ENCODE measurements at places on chromosomes 6 and 20. TPM values are rescaled to one million over a fixed set of nuclear protein-coding genes. Genes with fewer than 3 reads are reported as not detected.

DNA sequence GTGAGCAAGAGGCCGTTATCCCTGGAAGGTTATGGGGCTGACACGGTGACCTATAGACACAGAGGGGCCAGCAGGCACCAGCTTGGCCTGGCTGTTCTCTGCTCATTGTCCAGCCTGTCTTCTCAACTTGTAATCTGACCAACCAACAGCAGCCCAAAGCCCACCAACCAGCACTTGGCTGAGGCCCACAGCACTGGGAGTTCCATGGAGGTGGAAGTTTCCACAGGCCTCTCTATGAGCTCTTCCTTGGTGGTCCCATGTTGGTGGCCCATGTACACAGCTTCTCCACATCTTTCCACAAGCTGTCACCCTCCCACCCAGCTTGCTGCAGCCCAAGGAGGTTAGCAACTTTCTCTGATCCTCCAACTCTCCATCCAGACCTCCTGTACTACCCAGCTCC is 56.2 kb upstream of the KLHL31 start:
- no peak for DNase-seq

GRCh38 chr6:32109114-32109764 is at the start of gene TNXB:
TNXB (minus strand) TSS chr6:32109338; CDS start chr6:32098198, 11,140 bp downstream.
- DNase-seq = no peak

DNA sequence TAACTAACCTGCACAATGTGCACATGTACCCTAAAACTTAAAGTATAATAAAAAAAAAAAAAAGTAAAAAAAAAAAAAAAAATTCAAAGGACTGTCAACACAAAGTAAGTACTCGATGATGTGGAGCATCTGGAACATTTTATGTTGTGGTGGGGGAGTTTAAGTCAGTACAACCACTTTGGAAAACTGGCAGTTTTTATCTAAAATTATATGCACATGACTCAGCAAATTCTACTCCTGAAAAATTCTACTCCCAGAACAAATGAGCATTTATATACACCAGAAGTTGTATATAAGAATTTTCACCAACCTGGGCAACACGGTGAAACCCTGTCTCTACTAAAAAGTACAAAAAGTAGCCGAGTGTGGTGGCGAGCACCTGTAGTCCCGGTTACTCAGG is 36.9 kb upstream of the CCDC28A start:
- DNase-seq = no peak

- no peak for DNase-seq
Observed at GRCh38 chr20:47400685-47401084, 44.2 kb upstream of the ZMYND8 start.

- DNase-seq = no peak
Observed at GRCh38 chr6:42226161-42226611, 8.5 kb upstream of the MRPS10 start.

DNA sequence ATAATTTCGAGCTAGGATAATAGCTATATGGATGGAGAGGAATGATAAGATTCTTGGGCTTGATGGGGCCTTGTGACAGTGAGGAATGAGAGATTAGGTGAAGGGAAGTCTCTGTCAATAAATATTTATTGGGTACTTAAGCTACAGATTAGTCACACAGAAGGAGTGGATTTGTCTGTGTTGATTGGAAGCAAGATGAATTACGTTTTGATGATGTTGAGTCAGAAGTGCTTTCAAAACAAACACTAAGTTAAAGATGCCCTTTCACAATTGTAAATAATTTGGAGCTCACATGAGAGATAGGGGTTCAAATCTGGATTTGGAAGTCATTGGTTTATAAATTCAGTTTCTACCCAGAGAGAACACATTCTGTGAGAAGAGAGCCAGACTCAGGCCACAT is 834.2 kb downstream of the KIF16B start:
- DNase-seq = no peak

DNA sequence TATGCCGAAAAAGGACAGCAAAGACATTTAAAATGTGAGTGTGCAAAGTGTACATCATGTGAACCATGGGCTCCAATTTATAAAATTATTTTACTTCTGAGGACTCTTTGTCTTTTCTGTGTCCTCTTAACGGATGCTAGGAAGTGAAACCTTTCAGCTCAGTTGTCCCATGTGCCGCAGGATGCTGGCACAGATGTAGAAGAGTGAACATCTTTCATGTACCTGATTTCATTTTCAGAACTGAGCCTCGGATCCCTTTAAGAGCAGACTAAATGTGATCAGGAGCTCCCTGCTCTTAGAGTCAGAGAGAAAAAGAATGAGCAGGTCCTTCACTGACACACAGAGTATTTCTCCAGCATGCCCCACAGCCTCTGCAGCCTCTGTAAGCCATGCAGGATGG is 27.6 kb upstream of the FUCA2 start:
- no peak for DNase-seq

DNA sequence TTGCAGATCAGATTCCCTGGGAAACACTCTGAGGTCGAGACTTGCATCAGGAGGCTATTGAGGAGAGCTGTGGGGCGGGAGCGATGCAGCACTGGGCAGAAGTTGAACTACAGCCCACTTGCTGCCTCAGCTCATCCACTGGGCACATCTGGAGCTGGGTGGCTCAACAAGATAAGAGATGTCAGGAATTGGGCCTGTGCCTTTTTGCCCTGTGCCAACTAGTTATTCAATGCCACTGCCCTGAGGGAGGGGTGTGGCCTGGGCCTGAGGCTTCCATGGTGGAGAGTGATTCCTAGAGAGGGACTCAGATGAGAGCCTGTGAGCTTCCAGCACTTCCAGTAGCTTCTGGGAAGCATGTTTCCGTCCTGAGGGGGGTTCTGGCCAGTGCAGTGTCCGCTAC is 32.7 kb downstream of the BRPF3 start:
- DNase-seq = no peak

DNA sequence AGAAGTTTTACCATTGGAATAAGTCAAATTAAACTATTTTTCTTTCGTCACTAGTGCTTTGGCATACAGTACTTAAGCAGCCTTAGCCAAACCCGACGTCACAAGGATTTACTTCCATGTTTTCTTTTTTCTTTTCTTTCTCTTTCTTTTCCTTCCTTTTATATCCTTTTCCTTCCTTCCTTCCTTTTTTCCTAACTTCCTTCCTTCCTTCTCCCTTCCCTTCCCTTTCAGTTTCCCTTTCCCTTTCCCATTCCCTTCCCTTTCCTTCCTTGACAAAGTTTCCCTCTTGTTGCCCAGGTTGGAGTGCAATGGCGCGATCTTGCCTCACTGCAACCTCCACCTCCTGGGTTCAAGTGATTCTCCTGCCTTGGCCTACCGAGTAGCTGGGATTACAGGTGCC is 9.9 kb downstream of the ULBP3 start:
- no peak for DNase-seq

GRCh38 chr6:125810445-125810844 is 19.7 kb downstream of the NCOA7 start:
- DNase-seq = no peak

- DNase-seq = no peak
Observed at GRCh38 chr6:156650896-156651390, 126.2 kb upstream of the ARID1B start.

DNA sequence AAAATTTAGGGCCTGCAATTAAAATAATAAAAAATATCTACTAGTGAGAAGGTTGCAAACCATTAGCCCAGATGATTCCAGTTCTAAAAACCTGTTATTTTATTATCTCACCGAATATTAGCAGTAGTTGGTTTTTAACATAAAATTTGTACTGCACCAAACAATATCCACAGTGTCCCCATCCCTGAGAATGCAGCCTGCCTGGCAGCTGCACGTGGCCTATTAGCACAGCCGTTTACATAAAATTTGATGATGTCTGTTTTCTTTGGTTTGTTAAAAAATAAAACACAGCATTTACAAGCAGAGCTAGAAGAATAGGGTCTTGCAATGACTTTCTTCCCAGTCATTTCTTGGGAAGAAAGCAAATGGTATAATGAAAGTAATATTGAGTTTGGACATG is 58.2 kb downstream of the FUT9 start:
- DNase-seq = no peak

GRCh38 chr20:5908981-5909380 is 41.4 kb downstream of the TRMT6 start:
- DNase-seq = no peak

DNA sequence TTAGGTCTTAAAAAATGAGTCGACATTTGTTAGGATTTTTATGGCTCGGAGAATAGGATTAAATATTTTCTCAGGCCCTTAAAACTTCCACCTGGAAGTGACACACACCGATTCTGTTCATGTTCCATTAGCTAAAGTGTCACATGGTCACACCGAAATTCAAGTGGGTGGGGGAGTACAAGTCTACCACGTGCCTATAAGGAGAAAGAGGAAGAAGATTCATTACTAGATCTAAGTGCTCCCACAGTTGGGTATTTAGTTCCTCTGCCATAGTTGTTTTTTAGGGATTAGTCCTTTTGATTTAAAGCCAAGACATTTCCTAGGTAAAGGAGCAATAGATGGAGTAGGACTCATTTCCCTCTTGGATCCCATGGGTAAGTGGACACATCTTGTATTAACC is 4.9 kb upstream of the TOX2 start:
- no peak for DNase-seq

GRCh38 chr6:133544419-133544818 is 303.3 kb downstream of the EYA4 start:
- no peak for DNase-seq

DNA sequence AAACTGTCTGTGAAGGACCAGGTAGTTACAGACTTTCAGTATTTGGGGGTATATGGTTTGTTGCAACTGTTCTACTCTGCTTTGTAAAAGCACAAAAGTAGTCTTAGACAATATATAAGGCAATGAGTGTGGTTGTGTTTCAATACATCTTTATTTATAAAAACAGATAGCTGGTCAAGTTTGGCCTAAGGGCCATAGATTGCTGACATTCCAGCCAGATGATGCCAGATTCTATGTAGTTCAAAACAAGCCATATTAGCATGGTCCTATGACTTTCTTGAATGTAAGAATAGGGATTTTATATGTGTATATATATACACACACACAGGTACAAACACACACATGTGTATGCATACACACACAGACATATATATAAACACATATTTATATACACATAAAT is 201.8 kb downstream of the GRIK2 start:
- no peak for DNase-seq

DNA sequence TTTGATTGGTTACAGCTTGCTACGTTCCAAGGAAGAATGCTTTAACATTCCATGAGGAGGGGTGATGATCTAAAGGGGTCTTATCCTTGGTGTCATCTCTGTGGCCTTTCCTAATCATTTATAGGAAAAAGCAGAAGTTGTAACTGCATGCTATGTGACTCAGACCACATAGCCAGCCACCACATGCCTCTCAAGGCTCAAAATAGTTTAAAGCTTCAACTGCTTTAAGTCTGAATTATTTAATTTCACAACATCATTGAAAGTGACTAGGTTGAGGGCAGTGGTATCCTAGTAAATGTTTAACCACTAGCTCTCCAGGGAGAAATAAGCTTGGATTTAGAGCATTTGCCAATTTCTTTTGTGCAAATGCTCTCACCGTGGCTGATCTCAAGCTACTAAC is 29.7 kb downstream of the MC3R start:
- DNase-seq = no peak

GRCh38 chr6:139981768-139982181 is 607.3 kb upstream of the CITED2 start:
- DNase-seq = no peak

GRCh38 chr20:40100261-40100660 is 588.8 kb downstream of the MAFB start:
- no peak for DNase-seq

DNA sequence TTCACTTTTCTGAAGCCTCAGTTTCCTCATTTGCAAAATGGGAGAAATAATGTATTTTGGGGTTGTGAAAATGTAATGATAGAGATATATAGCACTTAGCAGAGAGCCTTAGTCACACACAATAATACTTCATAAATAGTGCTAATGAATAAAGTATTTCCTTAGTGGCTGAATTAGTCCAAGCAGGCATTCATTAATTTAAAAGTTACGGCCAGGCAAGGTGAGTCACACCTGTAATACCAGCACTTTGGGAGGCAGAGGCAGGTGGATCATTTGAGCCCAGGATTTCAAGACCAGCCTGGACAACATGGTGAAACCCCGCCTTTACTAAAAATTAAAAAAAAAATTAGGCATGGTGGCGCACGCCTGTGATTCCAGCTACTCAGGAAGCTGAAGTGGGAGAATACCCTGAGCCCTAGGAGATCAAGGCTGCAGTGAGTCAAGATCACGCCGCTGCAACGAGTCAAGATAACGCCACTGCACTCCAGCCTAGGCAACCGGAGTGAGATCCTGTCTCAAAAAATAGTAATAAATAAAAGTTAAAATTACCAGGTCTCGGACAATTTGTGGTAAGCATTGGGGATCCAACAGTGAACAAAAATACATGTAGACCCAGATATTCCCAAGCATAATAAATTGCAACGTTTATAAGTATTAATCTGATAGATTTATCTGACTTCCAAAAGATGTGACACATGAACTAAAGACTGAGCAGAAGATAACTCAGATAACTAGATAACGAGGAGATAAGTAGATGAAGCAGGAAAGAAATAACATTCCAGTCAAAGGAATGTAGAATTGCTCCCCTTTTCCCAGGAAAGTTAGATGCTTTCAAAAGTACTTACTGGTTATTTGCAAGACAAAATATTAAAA is 2.1 kb upstream of the IBTK start:
- no peak for DNase-seq

DNA sequence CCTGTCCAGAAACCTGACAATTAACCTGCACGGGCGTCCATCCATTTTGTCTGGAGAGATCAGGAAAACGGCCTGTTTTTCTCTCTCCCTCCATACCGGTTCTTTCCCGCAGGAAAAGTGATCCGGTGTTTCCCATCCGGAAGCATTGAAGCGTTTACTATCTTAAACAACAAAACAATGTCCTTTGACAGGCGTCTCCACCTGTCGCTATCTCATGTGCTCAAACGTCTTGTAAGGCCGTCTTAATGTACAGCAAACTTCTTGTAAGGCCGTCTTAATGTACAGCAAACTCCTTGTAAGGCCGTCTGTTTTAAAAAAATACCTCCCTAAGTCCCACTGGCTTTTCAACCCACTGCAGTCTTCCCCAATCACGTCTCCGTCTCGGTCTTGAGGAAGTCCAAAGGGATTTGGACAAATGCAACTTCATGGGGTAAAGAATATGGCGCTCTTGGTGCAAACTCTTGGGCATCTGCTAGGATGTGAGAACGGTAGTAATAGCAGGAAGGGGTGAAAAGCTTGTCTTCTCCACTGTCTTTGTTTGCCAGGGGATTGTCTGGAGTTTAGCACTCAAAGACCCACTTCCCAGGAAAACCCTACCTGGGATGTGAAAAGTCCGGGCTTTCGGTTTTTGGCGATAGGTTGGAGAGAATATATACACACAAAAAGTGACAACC is 29.9 kb upstream of the TRIM27 start:
- DNase-seq = no peak

- DNase-seq = no peak
Observed at GRCh38 chr6:134814076-134814695, 135.7 kb downstream of the ALDH8A1 start.

- DNase-seq = no peak
Observed at GRCh38 chr20:58479726-58480440, 35.3 kb downstream of the APCDD1L start.

GRCh38 chr20:4183361-4183760 is 168.0 kb upstream of the RNF24 start:
- no peak for DNase-seq

The PIGU gene
- total RNA-seq = 10.0 TPM

The HSPA1L gene
- 1.2 TPM for total RNA-seq

The PBOV1 gene
- total RNA-seq = not detected

The NTSR1 gene
- 0.09 TPM for total RNA-seq

The PNPLA1 gene
- 0.09 TPM for total RNA-seq

The ENPP3 gene
- total RNA-seq = 4.4 TPM

The GMPR gene
- 4.1 TPM for total RNA-seq

The CNPY3 gene
- 62.6 TPM for total RNA-seq
